Skeletal muscle cell (primary cell): ENCODE measurements at places on chromosomes 1 and 21.

DNA sequence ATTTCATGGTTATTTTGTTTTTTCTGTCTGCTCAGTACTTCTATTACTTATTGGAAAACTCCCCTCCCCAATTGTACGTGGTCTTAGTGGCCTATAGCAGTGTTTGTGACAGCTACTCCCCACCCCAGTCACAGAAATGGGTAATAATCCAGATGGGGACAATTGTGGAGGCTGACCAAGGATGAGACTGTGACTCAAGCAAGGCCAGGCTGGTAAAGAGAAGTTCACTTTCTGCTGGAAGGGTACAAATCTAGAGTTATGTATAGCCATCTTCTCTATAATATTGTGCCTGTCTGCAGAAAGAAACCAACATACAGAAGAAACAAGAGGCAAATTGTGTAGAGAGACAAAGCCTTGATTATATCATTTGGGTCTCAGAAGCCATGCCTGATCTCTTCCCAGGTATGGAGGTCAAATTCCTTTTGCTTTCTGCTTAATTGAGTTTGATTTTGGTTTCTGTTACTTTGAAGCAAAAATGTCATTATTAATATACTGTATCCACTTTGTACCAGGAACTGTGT lies 270.4 kb downstream of the HLX start:
- DNase-seq: no peak

GRCh38 chr1:200062143-200062542 lies 34.6 kb downstream of the NR5A2 start:
- DNase-seq: no peak

DNA sequence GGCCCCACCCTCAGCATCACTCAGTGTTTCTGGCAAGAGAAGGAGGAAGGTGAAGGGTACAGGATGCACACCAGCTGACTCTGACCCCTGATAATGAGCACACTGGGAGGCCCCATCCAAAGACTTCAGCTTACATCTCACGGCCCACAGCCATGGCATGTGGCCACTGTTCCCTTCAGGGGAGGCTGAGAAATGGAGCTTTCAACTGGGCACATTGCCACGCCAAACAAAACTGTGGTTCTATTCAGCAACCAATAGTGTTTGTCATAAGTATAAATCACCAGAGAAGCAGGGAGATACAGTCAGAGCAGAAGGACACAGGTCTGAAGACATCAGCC lies 12.7 kb upstream of the TRAF3IP3 start:
- DNase-seq: peak; percentile 91

DNA sequence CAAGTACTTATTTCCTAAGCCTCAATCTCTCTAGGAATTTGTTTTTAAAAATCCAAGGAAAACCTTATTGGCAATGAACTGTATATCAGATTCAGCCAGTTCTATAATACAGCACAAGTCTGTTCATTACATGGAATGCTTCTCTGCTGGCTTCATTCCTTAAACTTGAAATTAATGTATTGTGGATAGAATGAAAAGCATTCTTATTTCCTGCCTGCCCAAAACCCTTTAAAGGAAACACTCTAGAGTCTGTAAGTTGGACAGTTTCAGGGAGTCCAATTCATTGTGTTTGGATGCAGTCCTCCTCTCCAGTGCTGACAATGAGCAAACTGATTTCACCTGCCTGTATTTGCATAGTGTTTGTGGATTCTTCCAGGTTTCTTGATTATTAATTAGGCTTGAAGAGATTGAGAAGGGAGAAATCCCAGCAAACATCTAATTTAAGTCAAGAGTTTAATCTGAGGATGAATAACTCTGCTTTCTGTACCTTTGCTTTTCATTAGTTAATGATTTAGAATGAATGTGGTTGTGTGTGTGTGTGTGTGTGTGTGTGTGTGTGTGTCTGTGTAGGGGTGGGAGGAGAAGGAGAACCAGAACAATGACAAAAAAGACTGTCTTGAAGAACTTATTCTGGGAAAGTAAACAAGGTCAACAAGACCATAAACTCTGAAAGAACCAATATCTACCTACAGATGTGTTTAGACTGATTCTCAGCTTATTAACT lies 61.2 kb downstream of the CACHD1 start:
- no peak for DNase-seq

DNA sequence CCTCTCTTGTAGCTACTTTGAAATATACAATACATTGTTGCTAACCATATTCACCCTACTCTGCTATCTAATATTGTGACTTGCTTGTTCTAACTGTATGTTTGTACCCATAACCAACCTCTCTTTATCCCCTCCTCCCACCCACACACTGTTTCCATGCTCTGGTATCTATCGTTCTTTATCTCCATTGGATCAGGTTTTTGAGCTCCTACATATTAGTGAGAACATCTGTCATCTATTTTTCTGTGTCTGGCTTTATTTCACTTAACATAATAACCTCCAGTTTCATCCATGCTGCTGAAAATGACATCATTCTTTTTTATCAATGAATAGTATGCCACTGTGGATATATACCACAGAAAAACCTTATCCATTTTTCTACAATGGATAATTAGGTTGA lies 1230.1 kb downstream of the PLA2G4A start:
- no peak for DNase-seq

DNA sequence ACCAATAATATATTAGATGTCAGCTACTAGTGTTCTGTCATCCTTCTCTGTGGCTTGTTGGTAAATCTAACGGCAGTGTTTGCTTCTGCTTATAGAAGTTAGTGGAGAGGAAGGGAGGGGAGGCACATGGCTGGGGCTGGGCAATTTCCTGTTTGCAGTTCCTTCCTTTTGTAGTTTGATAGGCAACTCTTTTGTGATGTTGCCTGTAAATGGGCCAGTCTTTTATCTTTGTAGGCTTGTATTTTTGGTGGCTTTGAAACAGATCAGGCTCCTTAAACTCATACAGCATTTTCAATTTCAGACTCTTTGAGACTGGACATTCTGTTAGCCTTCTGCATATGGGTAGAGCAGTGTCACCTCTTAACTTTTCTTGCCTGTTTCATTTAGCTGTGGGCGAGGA lies 48.1 kb downstream of the CDC14A start:
- DNase-seq: no peak

GRCh38 chr1:32984455-32985171 lies 20.0 kb upstream of the RNF19B start:
- no peak for DNase-seq

GRCh38 chr1:74579425-74579824 lies 67.0 kb upstream of the LRRC53 start:
- DNase-seq: no peak
